ENCODE measurements at places on chromosomes 6 and 20. TPM values are rescaled to one million over a fixed set of nuclear protein-coding genes. Genes with fewer than 3 reads are reported as not detected.
A peak's percentile ranks its signal among the peaks of the same experiment; 100 is the strongest.

GRCh38 chr6:165852676-165853075, 189.6 kb upstream of the PDE10A start:
- peaks cover 80% of the 10 kb centered on the region for H3K27me3 ChIP-seq
- H3K4me3 ChIP-seq: no peak overlapping the region
- H3K27ac ChIP-seq: no peak overlapping the region
- no peak for DNase-seq
- H3K4me1 ChIP-seq: no peaks in the 10 kb centered on the region

DNA sequence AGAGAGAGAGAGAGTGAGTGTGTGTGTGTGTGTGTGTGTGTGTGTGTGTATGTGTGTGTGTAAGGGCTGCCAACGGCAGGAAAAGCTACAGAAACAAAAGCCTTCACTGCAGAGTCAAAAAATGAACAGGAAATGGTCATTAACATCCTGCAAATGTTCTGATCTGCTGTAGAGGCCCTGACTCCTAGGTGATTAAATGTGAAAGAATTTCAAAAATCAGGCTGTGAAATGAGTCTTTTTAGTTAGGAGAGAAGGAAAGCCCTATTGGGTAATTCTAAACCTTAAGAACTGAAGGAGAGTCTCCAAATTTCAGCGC, 166.5 kb upstream of the MYLIP start:
- H3K27me3 ChIP-seq: no peaks in the 10 kb centered on the region
- H3K36me3 ChIP-seq: no peaks in the 10 kb centered on the region
- no peak overlapping the region for H3K4me3 ChIP-seq
- peak; percentile 71 for DNase-seq

DNA sequence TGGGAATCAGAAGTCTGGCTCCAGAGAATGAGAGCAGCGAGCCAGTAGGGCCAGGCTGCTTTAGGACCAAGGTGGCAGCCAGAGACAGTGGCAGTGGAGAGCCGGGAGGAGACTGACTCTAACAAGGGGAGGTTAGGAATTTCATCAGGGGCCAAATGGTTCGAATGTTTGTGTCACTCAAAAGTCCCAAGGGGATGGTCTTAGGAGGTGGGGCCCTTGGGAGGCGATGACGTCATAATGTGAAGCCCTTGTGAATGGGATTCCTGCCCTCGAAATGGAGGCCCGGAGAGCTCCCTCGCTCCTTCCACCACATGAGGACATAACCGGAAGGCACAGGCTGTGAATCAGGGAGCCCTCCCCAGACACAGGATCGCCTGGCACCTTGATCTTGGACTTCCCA, 299.7 kb downstream of the QKI start:
- no peak overlapping the region for H3K27ac ChIP-seq
- no peak overlapping the region for H3K4me3 ChIP-seq
- no peaks in the 10 kb centered on the region for H3K36me3 ChIP-seq
- no peaks in the 10 kb centered on the region for H3K4me1 ChIP-seq

- no peaks in the 10 kb centered on the region for H3K27me3 ChIP-seq
- no peak for DNase-seq
- no peaks in the 10 kb centered on the region for H3K4me1 ChIP-seq
- no peaks in the 10 kb centered on the region for H3K36me3 ChIP-seq
Observed at GRCh38 chr6:108484016-108484415, 76.7 kb upstream of the FOXO3 start.

DNA sequence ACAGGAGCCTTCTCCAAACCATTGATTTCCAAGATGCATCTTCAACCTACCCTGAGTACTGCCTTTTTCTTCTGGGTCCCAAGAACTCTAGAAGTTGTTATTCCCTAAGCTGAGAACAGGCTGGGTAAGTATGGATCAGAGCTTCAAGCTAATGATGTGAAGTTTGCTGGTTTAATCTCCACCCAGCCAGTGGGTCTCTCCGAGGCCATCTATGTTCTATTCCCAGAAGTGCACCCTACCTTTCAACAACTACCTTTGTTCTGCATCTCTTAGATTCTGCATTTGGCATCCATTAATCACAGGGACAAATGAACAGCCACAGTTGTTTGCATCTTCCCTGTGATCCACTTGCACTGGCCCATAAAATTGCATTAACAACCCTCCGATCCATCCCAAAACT, 246.2 kb downstream of the HIVEP2 start:
- no peaks in the 10 kb centered on the region for H3K36me3 ChIP-seq
- no peak overlapping the region for H3K4me3 ChIP-seq
- no peaks in the 10 kb centered on the region for H3K4me1 ChIP-seq
- H3K27ac ChIP-seq: no peak overlapping the region
- no peak for DNase-seq

- no peak overlapping the region for H3K4me3 ChIP-seq
- H3K4me1 ChIP-seq: no peaks in the 10 kb centered on the region
- H3K36me3 ChIP-seq: no peaks in the 10 kb centered on the region
- H3K27me3 ChIP-seq: no peaks in the 10 kb centered on the region
- DNase-seq: no peak
Observed at GRCh38 chr6:120055071-120055470, 705.5 kb upstream of the MAN1A1 start.

DNA sequence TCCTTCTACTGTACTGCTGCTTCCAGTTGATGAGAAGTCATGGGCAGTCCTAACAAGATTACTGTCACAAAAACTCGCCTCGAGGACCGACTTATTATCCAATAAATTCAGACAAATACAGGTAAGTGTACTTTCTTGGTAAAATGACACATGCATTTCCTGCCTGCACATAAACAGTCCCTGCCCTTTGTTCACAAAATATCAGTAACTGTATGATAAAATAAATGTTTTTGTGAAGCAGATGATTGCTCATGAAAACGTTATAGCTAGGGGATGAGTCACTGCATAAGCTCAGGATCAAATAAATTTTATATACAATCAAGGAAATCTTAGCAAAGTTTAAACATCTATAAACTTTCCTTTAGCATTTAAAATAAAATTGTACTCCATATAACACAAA, 164.5 kb upstream of the RIPOR2 start:
- H3K27me3 ChIP-seq: no peaks in the 10 kb centered on the region
- no peak for DNase-seq
- H3K4me1 ChIP-seq: no peaks in the 10 kb centered on the region
- no peak overlapping the region for H3K27ac ChIP-seq
- no peak overlapping the region for H3K4me3 ChIP-seq
- H3K36me3 ChIP-seq: no peaks in the 10 kb centered on the region

DNA sequence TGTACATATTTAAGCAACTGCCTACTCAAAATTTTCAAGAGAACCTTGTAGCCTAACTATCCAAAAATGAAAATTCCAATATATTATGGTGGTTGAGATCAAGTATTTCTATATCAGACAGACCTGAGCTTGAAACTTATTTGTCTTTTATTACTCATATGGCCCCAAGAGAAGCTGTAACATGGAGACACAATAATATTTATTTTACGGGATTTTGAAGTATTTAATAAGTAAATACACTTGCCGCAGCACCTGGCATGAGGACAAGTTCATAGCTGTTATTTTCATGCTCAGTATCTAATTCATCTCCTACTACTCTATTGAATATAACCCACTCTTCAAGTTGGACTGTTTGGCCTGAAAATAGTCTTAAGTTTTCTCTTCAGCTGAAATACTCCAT, 28.0 kb downstream of the PTPRK start:
- no peaks in the 10 kb centered on the region for H3K27me3 ChIP-seq
- no peak for DNase-seq
- H3K4me1 ChIP-seq: peaks cover 33% of the 10 kb centered on the region

DNA sequence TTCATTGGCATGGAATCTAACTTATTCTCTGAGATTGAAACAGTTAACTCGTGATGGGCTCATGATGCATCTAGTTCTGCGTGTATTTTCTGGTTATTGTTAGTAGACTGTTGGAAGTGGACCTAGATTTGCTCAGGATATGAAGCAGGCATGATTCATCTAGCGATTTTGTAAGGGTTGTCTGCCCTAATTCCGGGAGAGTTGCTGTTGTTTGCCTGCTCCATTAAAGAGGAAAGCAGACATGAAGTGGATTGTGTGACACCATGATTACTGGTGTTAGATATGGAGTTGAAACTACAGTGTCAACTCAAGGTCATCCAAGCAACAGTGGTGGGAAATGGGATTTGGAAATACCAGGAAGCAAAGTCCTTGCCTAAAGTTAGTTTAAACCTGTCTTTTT, 41.0 kb downstream of the SOX4 start:
- no peak overlapping the region for H3K4me3 ChIP-seq
- H3K36me3 ChIP-seq: no peaks in the 10 kb centered on the region
- H3K4me1 ChIP-seq: no peaks in the 10 kb centered on the region
- peak; percentile 39 for DNase-seq
- no peaks in the 10 kb centered on the region for H3K27me3 ChIP-seq
- H3K27ac ChIP-seq: no peak overlapping the region

DNA sequence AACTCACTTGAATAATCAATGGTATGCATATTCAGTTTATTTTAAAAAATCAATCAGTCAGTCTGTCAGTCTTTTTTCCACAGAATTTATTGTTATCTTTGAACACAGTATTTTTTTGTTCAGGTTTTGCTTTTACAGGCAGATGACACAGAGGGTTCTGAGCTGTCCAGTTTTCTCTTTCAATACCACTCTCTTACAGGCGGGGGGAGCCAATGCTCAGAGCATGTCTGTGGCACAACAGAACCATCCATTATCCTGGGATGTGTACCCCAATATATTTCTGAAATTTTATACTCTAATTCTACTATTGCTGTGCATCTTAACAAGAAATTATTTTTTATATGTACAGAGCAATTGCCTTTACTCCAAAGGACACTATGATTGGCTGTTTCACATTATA, 21.2 kb downstream of the ROS1 start:
- no peak for DNase-seq
- no peaks in the 10 kb centered on the region for H3K27me3 ChIP-seq
- no peaks in the 10 kb centered on the region for H3K4me1 ChIP-seq

- peak overlapping the region; percentile 55 for H3K4me3 ChIP-seq
- H3K27me3 ChIP-seq: no peaks in the 10 kb centered on the region
- H3K27ac ChIP-seq: no peak overlapping the region
Observed at GRCh38 chr6:28207510-28208110, 17.5 kb upstream of the ZSCAN9 start.

- peak; percentile 6 for DNase-seq
- no peaks in the 10 kb centered on the region for H3K27me3 ChIP-seq
- H3K4me1 ChIP-seq: no peaks in the 10 kb centered on the region
- H3K4me3 ChIP-seq: no peak overlapping the region
Observed at GRCh38 chr6:92840246-92840930, 579.0 kb downstream of the EPHA7 start.

- no peaks in the 10 kb centered on the region for H3K36me3 ChIP-seq
- H3K4me3 ChIP-seq: no peak overlapping the region
- peak; percentile 65 for DNase-seq
- peaks cover 4% of the 10 kb centered on the region for H3K4me1 ChIP-seq
Observed at GRCh38 chr6:153790876-153791473, 248.1 kb upstream of the OPRM1 start.

DNA sequence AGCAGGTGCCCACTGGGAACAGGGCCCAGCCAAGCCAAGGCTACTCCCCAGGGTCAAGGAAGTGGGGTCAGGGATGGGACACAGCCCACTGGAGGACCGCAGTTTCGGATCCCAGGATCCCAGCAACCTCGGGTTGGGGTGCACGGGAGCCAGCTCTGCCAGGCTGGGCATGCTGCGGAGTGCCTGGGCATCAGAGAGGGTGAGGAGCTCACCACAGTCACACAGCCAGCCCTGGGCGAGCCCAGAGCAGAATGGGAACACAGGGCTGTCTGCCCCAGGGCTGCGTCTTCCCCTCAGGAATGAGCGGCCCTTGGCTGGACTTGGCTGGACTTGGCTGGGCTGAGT, 74.3 kb upstream of the SLCO4A1 start:
- H3K4me1 ChIP-seq: no peaks in the 10 kb centered on the region
- DNase-seq: no peak
- no peaks in the 10 kb centered on the region for H3K36me3 ChIP-seq
- H3K27me3 ChIP-seq: peaks cover 28% of the 10 kb centered on the region

DNA sequence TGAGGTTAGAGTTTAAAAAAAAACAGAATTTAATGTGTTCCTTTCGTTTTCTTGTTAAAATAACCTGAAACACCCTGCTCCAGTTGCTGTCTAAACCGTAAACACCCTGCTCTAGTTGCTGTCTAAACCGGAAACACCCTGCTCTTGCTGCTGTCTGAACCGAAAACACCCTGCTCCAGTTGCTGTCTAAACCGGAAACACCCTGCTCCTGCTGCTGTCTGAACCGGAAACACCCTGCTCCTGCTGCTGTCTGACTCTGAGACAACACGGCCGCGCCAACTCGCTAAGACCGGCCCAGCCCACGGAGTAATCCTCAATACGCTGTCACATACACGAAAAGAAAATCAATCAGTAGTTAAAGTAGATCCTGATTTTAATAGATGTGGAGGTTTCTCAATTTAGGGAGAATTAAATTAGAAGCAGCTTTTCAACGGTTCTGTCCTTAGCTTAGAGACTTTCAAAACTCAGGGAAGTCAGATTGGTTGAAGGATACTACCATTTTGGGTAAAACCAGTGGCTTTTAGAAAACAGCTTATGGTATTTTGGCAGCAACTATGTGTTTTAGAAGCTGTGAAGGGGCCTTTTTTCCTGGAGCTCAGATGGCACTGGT, 98.3 kb downstream of the RAMACL start:
- peaks cover 35% of the 10 kb centered on the region for H3K4me1 ChIP-seq
- DNase-seq: peak; percentile 94
- peak overlapping the region; percentile 59 for H3K27ac ChIP-seq
- H3K27me3 ChIP-seq: no peaks in the 10 kb centered on the region
- H3K36me3 ChIP-seq: no peaks in the 10 kb centered on the region
- H3K4me3 ChIP-seq: no peak overlapping the region

DNA sequence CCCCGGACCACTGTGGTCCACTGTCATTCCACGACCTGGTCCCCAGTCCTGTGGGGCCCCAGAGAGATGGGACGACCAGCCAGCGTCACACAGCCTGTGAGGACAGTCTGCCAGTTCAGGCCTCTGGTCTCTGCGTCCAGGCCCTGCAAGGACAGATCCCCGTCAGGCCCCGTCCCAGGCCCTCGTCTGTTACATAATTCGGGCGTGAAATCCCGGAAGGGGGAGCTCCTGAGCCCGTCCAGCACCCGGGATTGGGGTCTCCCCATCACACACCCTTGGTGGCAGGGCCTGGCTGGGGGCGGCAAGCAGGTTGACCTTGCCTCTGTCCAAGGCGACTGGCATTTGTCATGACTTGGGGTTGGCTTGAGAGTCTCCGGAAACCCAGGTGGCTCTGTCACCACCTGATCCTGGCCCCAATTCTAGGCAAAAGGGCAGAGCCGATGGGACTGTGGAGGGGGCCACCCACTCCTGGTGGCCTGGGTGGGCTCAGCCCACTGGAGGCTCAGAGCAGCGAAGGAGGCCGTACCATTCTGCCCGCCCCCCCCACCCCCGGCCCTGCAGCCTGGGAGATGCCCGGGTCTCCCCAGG, 73.8 kb upstream of the GATA5 start:
- H3K27ac ChIP-seq: no peak overlapping the region
- no peaks in the 10 kb centered on the region for H3K36me3 ChIP-seq
- H3K4me3 ChIP-seq: no peak overlapping the region
- H3K27me3 ChIP-seq: peaks cover 57% of the 10 kb centered on the region
- peaks cover 6% of the 10 kb centered on the region for H3K4me1 ChIP-seq
- no peak for DNase-seq

Gene FRK
- 10.0 TPM for total RNA-seq

Gene SLC29A1
- total RNA-seq: 92.5 TPM

Gene TRERF1
- 10.8 TPM for total RNA-seq

Gene HFE
- total RNA-seq: 11.5 TPM

Gene TFAP2B
- total RNA-seq: 0.56 TPM

Gene OPRM1
- not detected for total RNA-seq

Gene GJA10
- not detected for total RNA-seq

Gene YTHDF1
- 49.3 TPM for total RNA-seq

Gene CD40
- total RNA-seq: 16.3 TPM

Gene TASP1
- 16.5 TPM for total RNA-seq

Gene SLC17A1
- total RNA-seq: not detected

Gene DAAM2
- 4.8 TPM for total RNA-seq

All from A673 (cell line).